Activated CD8-positive, alpha-beta memory T cell treated with anti-CD3 and anti-CD28 coated beads, Interleukin-2, amount 50 U/mL, for 4 hours (primary cell): ENCODE measurements at places on chromosomes 3 and 15.
A peak's percentile ranks its signal among the peaks of the same experiment; 100 is the strongest.

DNA sequence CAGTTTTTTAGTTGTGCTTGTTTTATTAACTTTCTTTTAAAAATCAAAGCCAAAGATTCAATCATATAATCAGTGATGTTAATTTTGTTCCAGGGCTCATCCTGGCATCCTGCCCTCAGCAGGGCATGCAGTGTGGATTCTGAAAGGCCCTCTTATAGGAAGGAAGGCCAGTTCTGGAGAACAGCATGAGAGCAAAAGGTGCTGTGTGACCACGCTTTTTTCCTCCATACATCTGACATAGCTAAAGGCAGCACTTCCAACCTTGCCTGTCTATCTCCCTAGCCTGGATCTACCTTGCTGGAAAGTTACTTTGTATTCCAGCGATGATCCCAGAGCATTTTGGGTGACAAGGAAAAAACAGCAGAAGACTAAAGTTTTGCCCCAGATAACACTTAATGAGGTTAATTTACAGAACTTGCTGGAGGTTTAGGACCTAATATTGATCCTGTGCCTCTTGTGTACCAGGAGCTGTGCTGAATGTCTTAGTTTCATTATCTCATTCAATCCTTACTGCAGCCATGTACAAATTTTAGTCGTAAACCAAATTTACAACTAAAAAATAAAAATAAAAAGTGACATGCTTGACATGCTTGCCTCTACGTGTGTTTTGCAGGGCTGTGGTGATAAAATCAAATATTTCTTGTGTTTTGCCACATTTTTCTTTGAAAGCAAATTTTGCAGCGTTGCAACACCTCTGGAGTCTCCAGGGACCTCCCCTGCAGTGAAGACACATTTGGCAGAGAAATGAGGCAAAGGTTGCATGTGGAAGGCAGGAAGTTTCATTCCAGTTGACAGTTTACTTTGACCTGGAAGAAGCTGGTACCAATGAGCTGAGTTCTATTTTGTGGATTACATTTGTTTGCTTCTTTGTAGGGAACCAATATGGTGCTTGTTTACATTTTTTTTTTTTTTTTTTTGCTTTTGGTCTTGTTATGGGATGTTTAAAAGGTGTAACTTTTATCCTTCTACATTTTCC is 13.2 kb downstream of the IL1RAP start:
- no peak for DNase-seq

- no peak for DNase-seq
Observed at GRCh38 chr3:188760408-188760807, 411.4 kb upstream of the TPRG1 start.

- DNase-seq = no peak
Observed at GRCh38 chr15:93261845-93262244, 172.8 kb upstream of the RGMA start.

GRCh38 chr3:72579581-72580245 is 268.5 kb downstream of the SHQ1 start:
- DNase-seq = no peak

DNA sequence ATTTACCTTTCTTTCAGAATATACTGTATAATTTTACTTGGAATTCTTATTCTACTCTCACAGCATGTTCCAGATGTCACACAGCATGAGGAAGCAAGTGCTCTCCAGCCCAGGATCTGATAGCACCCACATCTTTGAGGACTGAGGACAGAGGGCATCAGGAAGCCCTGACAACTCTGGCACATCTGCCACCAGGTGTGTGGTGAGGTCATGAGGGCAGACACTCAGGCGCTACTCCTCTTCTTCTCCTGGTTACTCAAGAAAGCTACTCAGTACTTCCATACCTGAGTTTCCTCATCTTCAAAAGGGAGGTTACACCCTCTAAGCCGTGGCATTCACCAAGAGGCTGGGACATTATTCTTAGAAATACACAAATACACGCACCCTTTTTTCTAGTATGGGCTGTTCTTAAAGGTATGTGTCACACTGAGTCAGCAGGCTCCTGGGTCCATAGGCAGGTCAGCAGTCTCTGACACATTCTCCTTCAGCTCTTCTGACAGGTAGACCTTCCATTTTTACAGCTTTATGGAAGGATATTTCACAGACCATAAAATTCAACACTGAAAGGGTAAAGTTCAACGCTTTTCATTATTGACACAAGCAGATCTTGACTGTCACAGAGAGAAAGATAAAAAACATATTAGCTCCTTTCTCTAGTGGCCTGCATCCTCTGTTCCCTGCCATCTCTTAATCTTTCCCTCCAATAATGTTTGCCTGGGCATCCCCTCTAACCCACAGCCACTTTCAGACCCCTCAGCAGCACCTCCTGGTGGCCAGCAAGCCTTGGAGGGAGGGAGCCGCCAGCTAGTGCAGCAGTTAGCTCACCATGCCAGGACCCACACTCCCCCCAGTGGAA is 103.2 kb upstream of the TJP1 start:
- peak; percentile 25 for DNase-seq

DNA sequence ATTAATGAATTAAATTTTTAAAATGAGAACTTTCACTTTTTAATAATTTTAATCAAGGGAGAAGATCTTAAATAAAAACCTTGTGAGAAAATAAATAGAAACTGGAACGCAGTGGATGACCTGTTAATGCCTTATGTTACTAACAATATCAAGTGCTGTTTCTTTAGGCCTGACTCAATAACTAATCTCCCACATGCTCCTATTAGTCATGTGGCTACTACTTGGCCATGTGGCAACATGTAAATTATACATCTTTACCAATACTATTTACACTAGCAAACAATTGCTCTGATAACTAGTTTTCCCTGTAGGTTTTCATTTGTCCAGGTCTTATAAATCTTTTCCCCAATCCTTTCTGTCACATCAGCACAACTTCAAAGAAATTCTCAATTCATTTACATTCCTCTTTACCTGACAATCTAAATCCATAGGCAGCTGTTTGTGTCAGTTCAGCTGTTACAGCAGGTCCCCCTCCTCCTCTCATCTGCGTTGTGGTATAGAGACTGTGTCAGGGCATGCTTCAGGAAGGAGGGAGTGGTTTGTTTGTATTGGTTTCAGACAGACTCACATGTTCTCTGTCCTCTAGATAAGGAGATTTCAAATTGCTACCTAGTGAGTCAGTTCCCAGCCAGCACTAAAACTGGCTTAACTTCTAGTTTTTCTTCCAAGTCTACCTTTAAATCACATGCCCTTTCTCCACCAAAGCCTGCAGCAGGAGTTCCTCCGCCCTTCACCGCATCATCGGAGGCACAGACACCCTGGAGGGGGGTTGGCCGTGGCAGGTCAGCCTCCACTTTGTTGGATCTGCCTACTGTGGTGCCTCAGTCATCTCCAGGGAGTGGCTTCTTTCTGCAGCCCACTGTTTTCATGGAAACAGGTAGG is 11.3 kb upstream of the C3orf52 start:
- peak; percentile 18 for DNase-seq
